ENCODE measurements at places on chromosomes 16 and 17. TPM values are rescaled to one million over a fixed set of nuclear protein-coding genes. Genes with fewer than 3 reads are reported as not detected.

GRCh38 chr17:42553161-42553818 lies 567 bp downstream of the HSD17B1 start:
- no peak for DNase-seq

- no peak for DNase-seq
These were observed 13.3 kb downstream of the MIEN1 start for GRCh38 chr17:39716879-39717536.

- peak; percentile 81 for DNase-seq
These were observed 7.3 kb downstream of the THRA start for GRCh38 chr17:40069751-40070708.

GRCh38 chr16:47970291-47970931 lies 185.4 kb downstream of the ABCC12 start:
- no peak for DNase-seq

- no peak for DNase-seq
These were observed 12.0 kb downstream of the RARA start for GRCh38 chr17:40320756-40321523.

DNA sequence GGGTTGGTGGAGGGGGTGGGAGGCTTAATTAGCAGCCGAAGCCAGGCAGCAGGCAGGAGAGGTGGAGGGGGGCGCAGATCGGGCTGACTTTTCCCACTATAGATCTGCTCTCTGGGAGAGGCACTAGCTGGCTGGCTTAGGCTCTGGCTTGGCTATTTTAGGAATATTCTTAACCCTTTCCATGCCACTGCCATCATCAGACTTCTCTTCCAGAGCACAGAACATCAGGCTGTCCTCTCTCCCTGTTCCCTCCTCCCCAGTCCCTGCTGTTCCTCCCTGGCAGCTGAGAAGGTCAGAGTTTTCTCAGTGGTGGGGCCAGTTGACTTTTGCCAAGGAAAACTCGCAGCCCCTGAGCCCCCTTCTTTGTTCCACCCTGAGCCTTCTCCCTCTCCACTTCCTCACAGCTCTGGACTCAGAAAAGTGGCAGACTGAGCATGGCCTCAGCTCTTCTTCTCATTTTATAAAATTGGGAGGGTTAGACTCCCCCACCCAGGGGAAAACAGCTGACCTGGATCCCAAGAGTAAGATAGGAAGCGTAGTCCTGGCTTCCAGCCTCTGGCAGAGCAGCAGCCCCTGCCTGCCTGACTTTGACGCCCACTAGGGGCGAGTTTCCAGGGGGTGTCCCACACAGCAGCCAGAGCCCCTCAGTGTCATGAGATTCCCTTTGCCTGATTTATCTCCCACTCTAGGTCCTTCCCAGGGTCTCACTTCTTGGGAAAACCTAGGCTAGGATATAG lies 9.9 kb upstream of the C1QL1 start:
- DNase-seq = no peak

DNA sequence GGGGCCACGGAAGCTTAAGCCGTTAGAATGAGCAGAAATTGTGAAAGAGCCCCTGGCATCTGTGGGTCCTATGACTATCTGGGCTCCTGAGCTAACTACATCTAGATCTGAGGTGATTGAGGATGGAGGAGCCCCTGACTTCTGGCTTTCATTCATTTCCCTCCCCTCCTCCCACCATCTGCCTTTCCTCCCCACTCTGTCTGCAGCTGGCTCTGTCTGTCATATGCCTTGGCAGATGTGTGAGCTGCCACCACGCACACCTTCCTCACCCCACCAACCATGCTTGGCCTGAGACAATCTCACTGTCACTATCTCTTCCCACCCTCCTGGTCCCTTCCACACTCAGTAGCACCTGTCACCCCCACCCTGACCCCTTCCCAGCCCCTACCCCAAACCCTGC lies 5.1 kb downstream of the CD300E start:
- DNase-seq = no peak

GRCh38 chr17:50939795-50940684 lies 73.9 kb upstream of the TOB1 start:
- no peak for DNase-seq

GRCh38 chr17:11813278-11813677 lies 184.0 kb downstream of the ZNF18 start:
- no peak for DNase-seq

DNA sequence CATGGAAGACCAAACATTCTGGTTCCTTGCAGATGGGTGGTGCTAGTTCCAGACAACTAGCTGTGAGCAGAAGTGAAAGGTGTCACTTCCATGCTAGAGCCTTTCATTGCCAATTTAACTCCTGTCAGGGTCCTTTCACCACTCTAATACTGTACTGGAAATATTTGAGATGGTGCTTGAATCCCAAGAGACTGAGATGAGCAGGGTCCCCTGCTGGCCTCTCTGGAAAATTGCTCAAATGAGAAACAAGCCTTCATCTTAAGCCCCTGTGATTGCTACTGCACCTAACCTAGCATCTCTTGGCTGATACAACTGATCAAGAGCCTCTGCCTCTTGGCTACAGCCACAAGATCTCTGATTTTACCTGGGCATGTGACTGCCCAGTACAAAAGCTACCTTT lies 7.4 kb upstream of the VAC14 start:
- DNase-seq = no peak

DNA sequence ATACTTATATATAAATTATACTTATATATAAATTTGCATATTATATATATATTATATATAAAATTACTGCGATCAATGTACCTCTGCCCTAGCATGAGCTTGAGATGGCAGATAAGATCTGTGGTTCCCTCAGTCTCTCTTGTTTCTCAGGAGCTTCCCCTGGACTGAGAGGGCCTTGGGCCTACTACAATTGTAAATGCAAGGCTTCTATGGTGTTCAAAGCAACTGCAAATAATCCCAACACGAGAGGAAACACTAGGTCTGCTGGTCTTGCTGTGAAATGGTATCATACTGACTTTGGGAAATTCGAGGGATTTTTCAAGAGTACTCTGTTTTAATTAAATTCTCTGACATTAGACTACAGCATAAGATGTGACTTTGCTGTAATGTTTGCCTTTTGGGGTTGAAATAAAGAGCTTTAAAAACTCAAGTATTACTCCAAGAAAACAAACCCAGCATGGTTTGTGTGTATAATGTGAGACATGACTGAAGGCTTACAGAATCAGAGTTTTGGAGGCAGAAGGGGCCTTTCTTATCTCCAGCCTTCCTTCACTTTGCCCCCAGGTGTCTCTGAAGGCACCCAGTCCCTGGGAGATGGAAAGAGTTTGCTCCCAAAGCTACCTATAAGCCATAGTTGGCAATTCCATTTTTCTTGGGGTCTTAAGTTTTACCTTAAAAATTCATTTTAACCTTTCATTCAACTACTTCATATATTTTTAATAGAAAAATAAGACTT lies 24.2 kb downstream of the ACSM1 start:
- no peak for DNase-seq

DNA sequence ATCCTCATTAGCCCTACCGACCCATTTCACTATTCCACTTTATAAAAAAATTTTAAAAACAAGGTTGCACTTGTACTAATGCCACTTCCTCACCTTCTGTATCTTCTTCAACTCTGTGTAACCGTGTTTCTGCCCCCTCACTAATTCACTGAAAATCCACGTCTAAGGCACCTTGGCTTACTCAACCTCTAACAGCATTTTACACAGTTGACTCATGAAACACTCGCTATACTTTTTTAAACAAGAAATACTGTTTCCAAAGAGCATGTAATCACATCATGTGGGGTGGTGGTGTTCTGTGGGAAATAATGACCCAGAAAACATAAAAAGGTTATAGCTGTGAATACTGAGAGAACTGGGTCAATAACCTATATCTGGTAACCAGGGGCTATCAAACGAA lies 79.9 kb downstream of the NCOR1 start:
- DNase-seq = no peak

DNA sequence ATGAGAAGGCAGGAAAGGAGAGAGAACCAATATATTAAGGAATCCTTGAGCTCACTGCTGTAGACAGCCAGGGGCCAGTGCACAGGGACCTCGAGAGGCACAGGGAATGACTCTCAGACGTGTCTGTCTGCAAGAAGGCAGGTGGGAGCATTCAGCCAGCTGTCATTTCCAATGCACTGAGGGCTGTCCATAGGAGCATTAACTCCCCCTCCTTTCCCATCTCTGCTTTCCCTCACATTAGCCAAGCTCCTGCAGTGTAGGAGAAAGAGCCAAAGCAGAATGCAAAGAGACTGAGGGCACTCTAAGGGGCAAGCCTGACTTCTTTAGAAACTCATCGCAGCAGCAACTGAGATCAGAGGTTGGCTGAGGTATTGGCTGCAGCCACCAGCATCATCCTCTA lies 218.3 kb downstream of the CDH13 start:
- no peak for DNase-seq

- DNase-seq = no peak
These were observed 190.2 kb upstream of the MPHOSPH6 start for GRCh38 chr16:82360024-82360783.

Gene TEDC2
- total RNA-seq = 0.82 TPM

Gene USP6
- 0.06 TPM for total RNA-seq

Gene GRAPL
- total RNA-seq = not detected

Gene KCNH4
- total RNA-seq = not detected

Gene NPIPB9
- total RNA-seq = 0.98 TPM
